ENCODE measurements at places on chromosomes 7 and 10.

- DNase-seq, result peak; percentile 30
Observed at GRCh38 chr10:93383562-93383981, 98.6 kb downstream of the MYOF start.

GRCh38 chr10:122649903-122650302 is 49.7 kb downstream of the C10orf120 start:
- no peak for DNase-seq

DNA sequence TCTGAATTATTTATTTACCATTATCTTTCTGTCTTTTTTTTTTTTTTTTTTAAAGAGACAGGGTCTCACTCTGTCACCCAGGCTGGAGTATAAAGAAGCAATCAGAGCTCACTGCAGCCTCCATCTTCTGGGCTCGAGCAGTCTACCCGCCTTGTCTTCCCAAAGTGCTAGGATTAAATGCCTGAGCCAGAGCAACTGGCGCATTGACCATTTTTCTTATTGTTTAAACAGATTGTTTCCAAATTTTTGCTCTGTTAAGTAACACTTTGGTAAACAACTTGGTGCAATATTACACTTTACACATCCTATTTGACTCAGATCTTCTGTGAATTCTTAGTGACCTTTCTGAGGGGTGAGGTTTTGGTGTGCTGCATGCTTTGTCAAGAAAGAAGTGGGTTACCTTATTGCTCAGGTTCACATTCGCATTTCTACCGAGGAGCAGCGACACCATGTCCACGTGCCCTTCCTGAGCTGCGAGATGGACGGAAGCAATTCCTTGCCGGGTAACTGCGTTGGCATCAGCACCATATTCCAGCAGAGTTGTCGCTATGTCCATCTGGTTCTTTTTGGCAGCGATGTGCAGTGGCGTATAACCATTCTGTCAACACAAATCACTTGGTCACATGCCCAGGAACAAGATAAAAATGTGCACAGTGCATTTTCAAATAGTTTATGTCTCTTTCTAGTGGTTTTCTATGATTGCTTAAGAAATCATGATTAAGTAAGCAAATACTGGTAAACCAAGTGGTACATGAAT is 203.2 kb downstream of the ANK3 start:
- DNase-seq, result no peak

GRCh38 chr7:124338861-124339260 is 306.0 kb upstream of the TMEM229A start:
- DNase-seq, result no peak
